ENCODE measurements at places on chromosomes 13 and 19. TPM values are rescaled to one million over a fixed set of nuclear protein-coding genes. Genes with fewer than 3 reads are reported as not detected.

Gene FUZ
- polyA plus RNA-seq, result 30.3 TPM

Gene SPC24
- polyA plus RNA-seq, result 0.72 TPM

Gene CEACAM4
- 0.30 TPM for polyA plus RNA-seq

DNA sequence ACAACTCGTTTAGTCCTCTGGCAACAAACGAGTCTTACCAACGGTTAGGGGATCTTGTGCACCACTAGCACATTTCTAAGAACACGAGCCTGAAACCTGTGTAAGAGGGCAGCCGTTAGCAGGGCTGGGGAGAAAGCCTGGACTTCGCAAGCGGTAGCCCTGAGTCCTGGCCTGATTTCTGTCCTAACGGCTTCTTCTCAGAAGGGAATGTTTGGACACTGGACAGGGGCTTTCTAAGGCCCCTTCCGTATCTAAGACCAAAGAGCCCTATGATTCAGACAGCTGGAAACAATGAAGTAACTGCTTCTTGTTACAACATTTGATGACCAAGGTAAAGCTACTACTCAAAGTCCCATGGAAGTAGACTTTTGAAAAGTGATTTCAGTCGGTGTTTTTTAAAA, 2.2 kb downstream of the ANKRD10 start:
- peak overlapping the region; percentile 69 for H3K4me3 ChIP-seq
- H3K27ac ChIP-seq, result peak overlapping the region; percentile 99
- DNase-seq, result no peak
- no peaks in the 10 kb centered on the region for H3K36me3 ChIP-seq
- peaks cover 60% of the 10 kb centered on the region for H3K4me1 ChIP-seq

- no peak overlapping the region for H3K27ac ChIP-seq
- no peaks in the 10 kb centered on the region for H3K27me3 ChIP-seq
- H3K4me1 ChIP-seq, result no peaks in the 10 kb centered on the region
Observed at GRCh38 chr13:47094734-47095434, 198.0 kb upstream of the HTR2A start.

GRCh38 chr19:3659746-3660112, 33.1 kb upstream of the CACTIN start:
- H3K4me3 ChIP-seq, result no peak overlapping the region
- no peak overlapping the region for H3K27ac ChIP-seq
- DNase-seq, result no peak
- no peaks in the 10 kb centered on the region for H3K27me3 ChIP-seq
- H3K36me3 ChIP-seq, result no peaks in the 10 kb centered on the region

Gene ZNF471
- 3.5 TPM for polyA plus RNA-seq

All from pancreas (tissue), 10 donors.